ENCODE measurements at places on chromosomes 7 and 10.

DNA sequence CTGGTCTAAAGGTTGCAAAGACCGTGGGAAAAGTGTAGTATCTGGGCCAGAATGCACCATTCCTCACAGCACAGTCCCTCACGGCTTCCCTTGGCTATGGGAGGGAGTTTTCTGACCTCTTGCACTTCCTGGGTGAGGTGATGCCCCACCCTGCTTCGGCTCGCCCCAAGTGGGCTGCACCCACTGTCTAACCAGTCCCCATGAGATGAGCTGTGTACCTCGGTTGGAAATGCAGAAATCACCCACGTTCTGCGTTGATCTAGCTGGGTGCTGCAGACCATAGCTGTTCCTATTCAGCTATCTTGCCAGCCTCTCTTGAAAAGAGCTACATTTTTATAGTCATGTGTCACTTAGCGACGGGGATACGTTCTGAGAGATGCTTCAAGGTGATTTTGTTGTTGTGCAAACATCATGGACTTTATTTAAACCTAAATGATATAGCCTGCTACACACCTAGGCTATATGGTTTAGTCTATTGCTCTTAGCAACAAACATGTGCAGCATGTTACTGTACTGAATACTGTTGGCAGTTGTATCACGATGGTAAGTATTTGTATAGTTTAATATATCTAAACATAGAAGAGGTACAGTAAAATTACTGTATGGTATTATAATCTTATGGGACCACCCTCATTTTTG lies 120.0 kb downstream of the PPP1R9A start:
- DNase-seq, result no peak

DNA sequence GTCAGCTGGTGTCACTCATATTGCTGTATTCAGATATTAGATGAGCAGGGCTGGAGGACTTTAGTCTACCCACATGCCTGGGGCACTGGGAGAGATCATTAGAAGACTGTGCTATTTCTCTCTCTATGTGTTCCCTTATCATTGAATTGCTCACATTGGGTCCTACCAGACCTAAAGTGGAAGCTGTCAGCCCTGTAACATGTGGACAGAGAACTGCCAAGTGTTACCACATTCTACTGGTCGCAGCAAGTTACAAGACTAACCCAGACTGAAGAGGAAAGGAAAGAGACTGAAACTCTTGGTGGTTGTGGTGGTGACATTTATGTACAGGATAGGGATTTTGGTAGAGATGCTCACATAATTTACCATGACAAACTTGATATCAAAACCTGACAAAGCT lies 627.1 kb upstream of the FZD8 start:
- DNase-seq, result no peak

GRCh38 chr7:69360913-69361312 lies 237.4 kb upstream of the AUTS2 start:
- DNase-seq, result no peak

DNA sequence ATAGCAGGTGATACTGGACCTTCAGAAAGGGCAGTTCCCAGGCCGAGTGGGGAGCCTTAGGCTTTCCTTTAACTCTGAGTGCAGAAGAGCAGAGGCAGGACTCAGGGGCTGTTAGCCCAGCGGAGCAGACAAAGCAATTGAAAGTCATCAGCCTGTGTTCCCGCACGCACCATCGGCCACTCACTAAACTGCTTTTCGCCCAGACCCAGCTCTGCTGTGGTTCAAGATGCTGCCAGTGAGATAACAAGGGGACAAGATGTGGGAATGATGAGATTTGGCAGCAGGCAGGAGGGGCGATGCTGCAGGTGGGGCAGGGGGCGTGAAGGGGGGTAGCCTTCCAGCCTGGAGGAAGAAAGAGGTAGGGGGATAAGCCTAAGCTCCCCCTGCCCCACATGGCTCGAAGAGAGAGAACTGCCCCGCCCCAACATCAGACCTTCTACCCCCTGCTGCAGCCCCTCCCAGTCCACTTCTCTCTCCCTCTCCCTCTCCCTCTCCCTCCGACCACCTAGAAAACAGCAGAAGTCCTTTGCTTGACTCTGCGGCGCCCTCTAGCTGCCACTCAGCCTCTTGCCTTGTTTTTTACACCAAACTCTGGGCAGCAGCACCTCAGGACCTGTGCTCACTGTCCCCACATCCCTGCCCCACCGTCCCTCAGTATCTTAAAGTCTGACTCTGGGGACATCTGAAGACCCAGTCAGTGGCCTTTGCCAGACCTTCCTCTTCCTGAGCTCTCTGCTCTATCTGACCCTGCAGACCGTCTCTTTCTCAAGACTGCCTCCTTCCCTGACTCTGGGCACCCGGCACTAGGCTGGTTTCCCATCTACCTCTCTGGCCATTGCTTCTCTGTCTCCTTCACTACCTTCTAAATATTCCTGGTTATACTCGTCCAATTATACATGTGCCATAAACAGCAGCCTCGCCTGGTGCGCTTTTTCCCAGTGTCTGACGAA lies 110.5 kb downstream of the C10orf105 start:
- DNase-seq, result peak; percentile 75

DNA sequence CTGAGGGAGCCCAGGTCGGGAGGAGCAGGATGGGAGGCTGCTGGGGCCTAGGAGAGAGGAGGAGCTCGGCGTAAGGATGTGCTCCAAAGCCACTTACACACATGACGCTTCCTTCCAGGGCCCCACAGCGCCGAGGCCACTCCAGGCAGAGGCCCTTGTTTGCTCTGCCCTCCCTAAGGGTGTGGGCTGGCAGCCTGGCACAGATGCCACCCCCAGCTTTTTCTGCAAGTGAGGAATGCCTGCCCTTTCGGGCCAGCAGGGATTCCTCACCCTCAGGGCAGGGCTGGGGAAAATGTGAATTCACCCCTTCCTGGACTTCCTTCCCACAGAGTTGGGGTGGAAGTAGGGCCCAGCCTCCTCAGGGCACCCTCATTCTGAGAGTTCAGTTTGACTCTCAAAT lies 5.6 kb upstream of the AQP1 start:
- DNase-seq, result no peak

GRCh38 chr10:62266611-62267010 lies 2.0 kb downstream of the RTKN2 start:
- no peak for DNase-seq

DNA sequence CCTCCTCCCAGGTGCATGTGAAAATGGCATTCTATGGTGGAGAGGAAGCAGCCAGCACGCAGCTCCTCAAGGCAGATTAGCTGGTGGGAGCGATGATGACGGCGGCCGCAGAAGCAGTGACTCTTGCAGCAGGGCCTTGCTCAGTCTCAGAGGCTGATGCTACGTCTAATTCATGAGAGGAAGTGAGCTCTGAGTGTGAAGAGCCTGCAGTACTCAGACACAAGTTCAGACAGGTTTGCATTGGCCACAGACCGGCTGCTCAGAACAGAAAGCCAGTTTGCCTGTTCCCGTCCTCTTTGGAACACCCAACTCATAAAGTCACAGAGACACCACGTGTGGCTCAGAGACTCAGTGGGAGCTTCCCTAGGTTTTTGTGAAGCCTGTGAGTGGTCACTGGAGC lies 136.5 kb downstream of the ADARB2 start:
- no peak for DNase-seq

DNA sequence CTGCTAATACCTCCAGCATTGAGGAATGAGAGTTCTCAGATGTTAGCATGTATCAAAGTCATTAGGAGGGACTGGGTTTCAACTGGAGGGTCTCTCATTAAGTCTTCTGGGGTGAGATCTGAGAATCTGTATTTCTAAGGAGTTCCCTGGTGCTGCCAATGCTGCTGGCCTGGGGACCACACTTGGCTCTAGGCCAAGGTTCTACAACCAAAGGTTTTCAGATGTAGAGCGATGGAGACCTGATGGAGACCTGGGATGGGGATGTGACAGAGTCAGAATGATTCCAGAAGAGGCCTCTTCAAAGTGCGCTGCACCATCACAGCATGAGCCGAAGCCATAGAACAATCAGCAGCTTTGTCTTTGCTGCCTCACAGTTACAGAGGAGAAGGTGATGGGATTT lies 27.2 kb downstream of the ST8SIA6 start:
- no peak for DNase-seq

- no peak for DNase-seq
Measured at GRCh38 chr7:11436316-11436715, 395.7 kb downstream of the THSD7A start.

GRCh38 chr10:52654201-52654600 lies 118.4 kb downstream of the MBL2 start:
- no peak for DNase-seq

GRCh38 chr7:73841689-73842066 lies 638 bp downstream of the METTL27 start:
- DNase-seq, result no peak

DNA sequence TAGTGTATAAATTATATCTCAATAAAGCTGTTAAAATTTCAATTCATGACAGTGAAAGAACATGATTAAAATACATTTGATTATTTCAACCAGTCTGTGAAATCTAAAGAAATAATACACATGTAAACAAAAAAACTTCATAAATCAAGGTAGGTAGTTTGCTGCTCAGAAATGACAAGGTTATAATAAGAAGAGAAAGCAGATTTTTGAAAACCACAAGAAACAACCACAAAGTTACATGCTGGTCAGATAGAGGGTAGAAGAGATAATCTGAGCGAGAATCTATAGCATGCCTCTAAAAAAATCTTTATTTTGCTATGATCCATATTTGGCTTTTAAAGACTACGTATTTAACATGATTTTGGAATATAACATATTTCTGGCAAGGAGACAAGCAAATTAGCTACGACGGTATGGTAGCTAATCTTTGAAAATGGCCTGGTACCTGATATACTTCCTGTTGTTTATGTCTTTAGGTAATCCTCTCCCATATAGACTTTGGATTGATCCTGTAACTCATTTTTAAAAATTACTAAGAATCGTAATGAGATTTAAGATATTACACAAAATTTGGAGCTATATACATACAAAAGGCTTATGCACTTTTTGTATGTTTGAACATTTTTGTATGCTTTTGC lies 23.5 kb upstream of the VCL start:
- no peak for DNase-seq

DNA sequence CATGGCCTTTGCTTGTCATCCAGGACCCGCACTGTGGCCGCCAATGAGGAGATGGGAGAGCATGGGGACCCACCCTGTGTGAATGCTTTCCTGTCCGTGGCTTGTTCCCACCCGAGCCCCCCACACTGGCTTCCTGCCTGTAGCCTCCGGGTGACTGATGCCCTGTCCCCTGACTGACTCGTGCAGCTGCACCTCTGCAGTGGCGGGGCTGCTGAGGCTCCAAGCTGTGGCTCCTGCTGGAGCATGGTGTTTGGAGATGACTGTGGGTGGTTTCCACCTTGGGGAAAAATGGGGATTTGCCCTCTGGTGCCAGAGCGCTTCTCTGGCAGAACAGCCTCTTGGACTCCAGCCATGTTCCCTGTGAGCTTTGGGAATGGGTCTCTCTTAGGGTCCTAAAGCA lies 2.1 kb downstream of the CAMK1D start:
- DNase-seq, result no peak

- DNase-seq, result no peak
Measured at GRCh38 chr10:126006906-126007305, 110.5 kb downstream of the FANK1 start.

DNA sequence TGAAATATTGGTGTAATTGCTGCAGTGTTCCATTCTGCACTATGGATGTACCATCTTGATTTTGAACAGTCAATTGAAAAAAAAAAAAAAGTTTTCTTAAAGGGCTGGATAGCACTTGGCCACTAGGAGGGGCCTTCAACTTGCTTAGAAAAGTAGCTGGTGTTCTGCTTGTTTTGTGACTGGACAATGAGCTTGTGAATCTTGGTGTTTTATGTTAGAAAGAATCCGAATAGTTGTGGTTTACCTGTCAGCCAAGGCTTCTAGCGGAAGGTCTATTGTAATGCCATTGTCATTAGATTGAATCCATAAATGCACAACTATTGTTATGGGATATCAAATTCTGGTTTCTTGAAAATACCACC lies 77.1 kb downstream of the BMPER start:
- no peak for DNase-seq

DNA sequence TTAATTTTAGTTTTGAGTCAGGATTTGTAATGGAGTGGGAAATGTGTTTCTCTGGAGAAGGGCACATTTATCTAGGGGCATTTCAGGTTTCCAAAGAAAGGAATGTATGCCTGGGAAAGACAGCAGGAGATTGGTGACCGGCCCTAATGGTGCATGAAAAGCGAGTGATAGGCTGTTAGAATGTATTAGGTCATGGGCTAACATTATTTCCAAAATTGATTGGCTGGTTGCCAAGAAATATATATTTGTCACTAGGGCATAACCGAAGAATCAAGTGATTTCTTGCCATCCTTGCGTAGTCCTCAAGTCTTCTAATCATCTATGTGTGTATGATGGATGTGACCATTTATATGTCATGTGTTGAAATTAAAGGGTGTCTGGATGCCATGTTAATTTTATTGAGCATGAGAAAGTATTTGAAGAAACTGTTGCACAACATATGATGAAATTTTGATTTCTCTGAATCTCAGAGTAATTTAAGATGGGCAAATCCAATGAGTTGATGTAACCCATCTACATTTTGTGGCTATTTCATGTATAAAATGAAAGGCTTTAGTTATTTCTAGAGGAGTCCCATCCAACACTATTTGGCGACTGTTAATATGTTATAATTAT lies 248.4 kb downstream of the BMPER start:
- DNase-seq, result no peak

GRCh38 chr10:104325436-104326435 lies 12.5 kb downstream of the ITPRIP start:
- DNase-seq, result peak; percentile 87

- peak; percentile 83 for DNase-seq
Measured at GRCh38 chr7:86939197-86939814, 120.1 kb downstream of the ELAPOR2 start.

DNA sequence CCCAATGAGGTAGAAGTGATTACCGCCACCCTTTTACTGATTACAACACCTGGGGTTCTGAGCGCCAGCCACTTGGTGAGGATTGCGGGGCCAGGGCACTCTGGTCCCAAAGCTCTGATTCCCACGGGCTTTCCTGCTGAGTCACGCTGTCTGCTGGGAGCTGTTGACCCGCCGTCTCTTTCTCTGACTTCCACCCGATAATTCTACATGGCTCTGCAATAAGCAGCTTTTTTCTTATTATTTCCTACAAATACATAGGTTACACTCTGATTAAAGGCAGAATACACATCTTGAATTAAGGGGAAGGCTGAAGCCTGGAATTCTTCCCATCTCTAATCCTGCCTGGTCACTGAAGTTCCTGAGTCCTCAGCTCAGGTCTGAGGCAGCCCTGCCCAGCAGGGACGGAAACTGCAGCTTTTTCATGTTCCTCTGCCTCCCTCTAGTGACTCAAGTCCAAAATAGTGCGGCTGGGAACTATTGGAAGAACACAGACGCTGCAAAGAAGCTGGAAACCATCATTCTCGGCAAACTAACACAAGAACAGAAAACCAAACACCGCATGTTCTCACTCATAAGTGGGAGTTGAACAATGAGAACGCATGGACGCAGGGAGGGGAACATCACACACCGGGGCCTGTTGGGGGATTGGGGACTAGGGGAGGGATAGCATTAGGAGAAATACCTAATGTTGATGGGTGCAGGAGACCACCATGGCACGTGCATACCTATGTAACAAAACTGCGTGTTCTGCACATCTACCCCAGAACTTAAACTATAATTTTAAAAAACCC lies 178.3 kb downstream of the PRKCQ start:
- DNase-seq, result peak; percentile 92

- no peak for DNase-seq
Measured at GRCh38 chr10:73433538-73433867, at the start of gene MSS51. MSS51 (minus strand) TSS chr10:73433561; CDS start chr10:73428284, 5,277 bp downstream.

- DNase-seq, result peak; percentile 36
Measured at GRCh38 chr10:95756809-95757684, 1.1 kb downstream of the ENTPD1 start.

- DNase-seq, result no peak
Measured at GRCh38 chr10:13485623-13486022, 43.2 kb downstream of the BEND7 start.

GRCh38 chr10:97648562-97649404 lies 8.3 kb downstream of the PI4K2A start:
- peak; percentile 89 for DNase-seq

- peak; percentile 59 for DNase-seq
Measured at GRCh38 chr7:50273870-50274269, 30.6 kb upstream of the IKZF1 start.

Measured in suppressor macrophage (primary cell).